ENCODE measurements at places on chromosomes 1 and 21.

- DNase-seq = no peak
Measured at GRCh38 chr1:109280862-109281261, 2.1 kb downstream of the PSRC1 start.

DNA sequence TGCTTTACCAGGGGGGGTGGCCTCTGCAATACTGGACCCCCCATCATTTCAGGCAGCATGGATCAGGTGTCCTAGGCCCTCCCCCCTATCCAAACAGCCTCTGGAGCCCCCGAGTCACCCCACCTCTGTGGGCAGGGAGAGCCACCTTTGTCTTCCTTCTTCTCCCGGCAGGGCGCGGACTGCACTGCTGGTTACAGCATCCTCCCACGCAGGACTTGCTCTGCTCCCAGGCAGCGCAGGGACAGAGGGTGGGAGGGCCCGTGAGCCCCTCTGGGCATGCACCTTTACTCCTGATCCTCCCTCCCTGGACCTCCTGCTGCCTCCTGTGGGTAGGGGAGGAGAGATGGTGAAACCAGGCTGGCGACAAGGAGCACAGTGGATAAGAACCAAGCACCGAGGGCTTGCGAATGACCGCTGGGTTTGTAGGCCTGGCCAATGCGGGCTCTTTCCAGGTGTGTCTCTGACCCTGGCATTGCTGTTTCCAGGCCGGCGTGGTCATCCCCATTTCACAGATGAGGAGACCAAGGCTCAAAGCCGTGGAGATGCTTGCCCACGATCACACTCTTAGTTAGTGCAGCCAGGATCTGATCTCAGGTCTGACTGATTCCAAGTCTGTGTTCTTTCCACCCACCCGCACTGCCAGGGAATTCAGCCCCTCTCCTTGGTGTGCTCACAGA, 73.6 kb upstream of the TARDBP start:
- DNase-seq = no peak

- peak; percentile 84 for DNase-seq
Measured at GRCh38 chr1:205444931-205445645, 10.8 kb downstream of the BLACAT1 start.

DNA sequence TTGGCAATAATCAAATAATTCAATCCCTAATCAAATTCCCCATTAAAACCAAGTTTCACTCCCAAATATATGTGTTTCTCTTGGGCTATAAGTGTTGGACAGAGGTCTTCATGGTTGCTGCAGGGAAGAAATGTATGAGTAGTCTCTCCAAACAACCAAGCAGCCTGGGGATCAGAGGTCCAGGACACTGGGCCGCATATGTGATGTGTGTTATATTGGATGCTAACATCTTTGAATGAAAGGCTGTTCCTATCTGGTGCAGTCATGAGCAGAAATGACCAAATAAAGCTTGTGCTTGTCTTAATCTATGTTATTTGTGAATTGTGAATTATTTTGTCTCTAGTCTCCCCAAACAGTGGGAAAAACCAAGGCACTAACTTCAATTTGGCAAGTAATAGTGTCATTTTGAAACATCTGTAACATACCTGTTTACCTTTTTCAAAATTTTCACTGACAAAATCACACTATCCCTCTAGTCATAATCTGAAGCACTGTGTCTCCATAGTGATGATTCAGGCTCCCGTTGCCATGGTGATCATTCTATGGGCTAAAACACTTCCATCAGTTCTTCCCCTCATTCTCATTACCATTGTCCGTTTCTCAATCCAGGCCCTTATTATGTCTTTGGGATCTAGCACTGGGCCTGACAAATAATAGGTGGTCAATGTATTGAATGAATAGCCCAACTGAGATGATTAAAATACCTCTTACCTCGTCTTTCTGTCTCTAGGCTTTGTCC, 12.5 kb upstream of the TADA1 start:
- no peak for DNase-seq

GRCh38 chr1:210989905-210990304, 144.0 kb downstream of the KCNH1 start:
- no peak for DNase-seq

GRCh38 chr1:97743129-97743528, 177.7 kb downstream of the DPYD start:
- no peak for DNase-seq

- DNase-seq = no peak
Measured at GRCh38 chr21:30336596-30336995, 898 bp downstream of the KRTAP27-1 start.

DNA sequence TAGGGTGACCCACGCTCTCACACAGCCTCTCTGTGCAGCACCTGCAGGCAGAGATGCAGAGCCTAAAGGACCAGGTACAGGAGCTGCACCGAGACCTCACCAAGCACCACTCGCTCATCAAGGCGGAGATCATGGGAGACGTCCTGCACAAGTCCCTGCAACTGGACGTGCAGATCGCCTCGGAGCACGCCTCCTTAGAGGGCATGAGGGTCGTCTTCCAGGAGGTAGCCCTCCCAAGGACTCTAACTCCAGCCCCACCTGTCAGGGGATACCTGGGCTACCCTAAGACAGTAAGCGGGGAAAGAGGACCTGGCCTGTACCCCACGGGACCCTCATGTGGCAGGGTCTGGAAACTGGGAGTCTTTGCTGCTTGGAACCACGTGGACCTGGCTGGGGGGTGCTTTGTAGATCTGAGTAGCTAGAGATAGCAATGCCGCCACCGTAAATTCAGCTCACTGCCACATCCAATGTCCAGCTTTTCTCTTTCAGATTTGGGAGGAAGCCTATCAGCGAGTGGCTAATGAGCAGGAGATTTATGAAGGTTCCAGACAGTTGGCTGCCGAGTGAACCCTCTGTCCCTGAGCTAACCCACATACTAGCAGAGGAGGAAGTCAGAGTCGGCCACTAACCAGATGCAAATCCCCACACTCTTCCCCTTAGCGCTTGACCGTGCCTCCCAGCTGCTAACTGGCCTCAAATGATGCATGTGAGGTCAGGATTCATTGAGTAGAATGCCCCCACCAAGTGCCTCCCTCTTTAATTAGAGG, 6.5 kb downstream of the RNF207 start:
- DNase-seq = no peak

DNA sequence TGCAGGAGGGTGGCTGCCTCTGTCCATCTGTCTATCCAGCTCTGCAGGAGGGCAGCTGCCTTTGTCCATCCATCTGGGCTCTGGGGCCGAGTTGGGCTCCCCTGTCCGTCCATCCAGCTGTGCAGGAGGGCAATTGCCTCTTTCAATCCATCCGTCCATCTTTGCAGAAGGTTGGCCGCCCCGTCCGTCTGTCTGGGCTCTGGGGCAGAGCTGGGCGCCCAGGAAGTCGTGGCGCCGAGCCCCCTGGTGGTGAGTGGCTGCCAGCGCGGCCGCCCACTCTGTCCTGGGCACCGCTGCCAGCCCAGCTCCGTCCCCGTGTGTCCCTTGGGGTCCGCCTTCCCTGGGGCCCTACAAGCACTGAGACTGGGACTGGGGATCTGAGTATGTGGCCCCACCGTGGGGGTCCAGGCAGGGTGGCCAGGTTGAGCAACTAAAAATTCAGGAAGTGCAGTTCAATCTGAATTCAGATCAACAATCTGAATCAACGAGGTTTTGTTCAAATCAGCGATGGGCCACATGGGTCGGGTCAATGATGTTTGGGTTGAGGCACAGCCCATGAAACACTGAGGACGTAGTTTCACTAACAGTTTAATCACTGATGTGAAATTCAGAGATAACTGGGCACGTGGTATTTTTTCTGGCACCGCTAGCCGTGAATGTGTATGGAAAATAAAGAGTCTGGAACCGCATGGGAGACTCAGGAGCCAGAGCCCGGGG, 99.1 kb upstream of the ACTRT2 start:
- no peak for DNase-seq

DNA sequence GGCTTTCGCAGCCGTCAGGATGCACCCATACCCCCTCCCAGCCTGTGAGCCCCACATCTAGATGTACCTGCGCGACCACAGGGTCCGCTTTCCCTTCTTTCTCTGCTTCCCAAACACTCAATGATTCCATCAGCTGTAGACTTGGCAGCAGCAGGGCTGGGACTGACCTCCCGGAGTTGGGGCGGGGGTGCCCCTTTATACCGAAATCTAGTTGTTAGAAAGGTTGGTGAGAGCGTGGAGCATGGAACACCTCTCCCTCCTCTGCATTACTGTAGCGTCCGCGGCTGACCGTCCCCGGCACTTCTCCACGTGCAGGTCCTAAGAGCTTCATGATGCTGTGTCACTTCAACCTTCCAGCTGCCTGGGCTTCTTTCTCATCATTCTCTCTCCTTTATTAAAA, 21.1 kb upstream of the ACTRT2 start:
- DNase-seq = no peak

- no peak for DNase-seq
Measured at GRCh38 chr1:19448491-19449439, 36.6 kb downstream of the CAPZB start.

GRCh38 chr21:28832013-28832714, 160.5 kb downstream of the LTN1 start:
- DNase-seq = no peak

GRCh38 chr1:77655431-77655974, 27.0 kb downstream of the ZZZ3 start:
- no peak for DNase-seq

- DNase-seq = no peak
Measured at GRCh38 chr1:184113251-184113650, 61.7 kb downstream of the TSEN15 start.

DNA sequence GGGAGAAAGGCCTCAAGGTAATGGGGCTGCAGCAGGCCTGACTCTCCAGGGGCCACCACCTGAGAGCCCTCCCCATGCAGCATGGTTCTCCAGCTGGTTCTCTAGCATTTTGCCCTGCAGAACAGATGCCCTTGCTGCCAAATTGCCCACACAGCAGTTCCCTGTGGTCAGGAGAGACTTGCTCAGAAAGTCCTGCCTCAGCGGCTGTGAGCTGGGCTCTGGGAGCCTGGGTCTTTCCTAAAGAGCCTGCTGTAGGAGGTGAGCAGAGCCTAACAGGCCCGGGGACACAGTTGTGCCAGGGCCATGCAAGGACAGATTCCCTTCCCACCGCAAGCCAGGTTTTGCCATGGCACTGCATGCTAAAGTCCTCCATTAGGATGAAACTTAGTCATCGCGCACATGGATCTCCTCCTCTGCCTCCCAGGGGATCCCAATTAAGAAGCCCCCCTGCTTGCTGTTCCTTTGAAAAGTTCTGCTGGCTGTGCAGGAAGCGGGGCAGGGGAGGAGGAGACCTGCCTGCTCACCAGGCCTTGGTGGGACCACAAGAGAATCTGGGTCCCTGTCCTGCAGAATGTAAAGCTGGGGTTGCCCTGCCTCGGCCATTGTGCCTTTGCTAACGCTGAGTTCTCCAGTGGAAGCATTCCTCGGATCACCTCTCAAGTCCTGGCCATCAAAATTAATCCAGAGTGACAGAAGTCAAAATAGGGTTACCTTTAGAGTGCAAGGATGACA, 21.4 kb downstream of the TEX35 start:
- no peak for DNase-seq

DNA sequence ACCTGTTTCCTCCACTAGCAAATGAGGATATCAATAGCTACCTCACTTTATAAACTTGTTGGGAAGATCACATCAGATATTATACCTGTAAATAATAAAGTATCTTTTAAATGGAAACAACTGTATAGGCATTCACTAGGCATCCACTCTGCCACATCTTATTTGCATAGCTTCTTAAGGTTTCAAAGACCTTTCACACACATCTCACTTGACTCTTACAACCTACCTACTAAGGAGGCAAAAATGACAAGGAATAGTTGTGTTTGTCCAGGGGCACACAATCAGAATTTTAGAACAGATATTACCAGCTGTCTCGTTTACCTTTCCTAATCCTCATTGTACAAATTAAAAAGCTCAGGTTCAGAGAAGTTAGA, 51.5 kb downstream of the VANGL2 start:
- DNase-seq = no peak

DNA sequence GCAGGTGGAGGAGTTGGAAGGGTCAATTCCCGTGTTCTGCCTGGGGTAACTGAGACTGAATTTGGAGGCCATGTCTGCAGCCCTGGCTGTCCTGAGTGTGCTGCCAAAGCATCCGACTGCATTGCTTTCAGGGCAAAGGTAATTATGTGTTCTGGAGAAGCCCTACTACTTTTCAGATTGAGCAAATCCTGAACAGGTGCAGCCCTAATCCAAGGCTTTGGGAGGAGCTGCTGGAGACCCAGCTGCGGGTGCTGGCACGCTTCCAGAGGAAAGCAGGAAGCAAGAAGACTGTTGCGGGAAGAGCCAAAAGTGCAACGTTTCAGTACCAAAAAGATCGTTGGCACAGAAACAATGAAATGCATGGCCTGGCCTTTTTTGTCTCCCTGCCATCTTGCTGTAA, 73.7 kb upstream of the NRIP1 start:
- no peak for DNase-seq

DNA sequence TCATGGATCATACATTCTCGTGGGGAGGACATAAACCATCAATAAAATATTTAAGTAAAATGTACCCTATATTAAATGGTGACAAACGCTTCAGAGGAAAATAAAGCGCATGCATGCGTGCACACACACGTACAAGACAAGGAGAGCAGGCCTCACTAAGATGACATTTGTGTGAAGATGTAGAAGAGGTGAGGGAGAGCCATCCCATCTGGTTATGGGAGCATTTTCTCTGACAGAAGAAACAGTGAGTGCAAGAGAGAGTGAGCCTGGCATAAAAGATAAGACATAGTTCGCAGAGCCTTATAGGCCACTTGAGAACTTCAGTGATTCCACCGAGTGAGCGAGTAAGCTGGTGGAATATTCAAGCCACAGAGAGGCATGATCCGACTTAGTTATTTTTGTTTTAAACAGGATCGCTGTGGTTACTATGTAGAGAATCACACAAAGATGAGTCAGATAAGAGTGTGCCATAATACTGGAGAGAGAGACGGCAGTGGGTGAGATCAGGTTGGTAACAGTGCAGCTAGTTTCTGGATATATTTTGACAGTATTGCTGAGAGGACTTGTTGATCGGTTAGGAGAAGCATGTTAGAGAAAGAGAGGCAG, 624.2 kb downstream of the PLPP3 start:
- no peak for DNase-seq

GRCh38 chr1:178516110-178516509, 3.2 kb downstream of the TEX35 start:
- no peak for DNase-seq

DNA sequence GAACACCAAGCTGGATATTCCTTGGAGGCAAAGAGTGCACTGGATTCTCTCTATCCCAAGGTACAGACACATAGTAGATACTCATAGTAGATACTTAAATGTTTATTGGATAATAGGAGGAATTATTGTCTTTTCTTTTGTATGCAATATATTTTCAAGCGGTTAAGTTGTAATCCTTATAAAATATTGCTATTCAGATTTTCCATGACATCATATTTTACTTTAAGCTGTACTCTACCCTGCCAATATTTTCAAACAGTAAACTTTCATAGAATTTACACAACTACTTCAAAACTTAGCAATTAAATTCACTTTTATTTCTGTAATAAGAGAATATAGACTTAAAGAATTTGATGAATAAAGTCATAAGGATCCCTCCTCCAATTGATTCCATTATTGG, 546.5 kb upstream of the CAMK1G start:
- no peak for DNase-seq

- DNase-seq = no peak
Measured at GRCh38 chr1:41850029-41850428, 68.7 kb downstream of the HIVEP3 start.
